SJCRH30 (cell line): ENCODE measurements at places on chromosomes 4 and X. TPM values are rescaled to one million over a fixed set of nuclear protein-coding genes. Genes with fewer than 3 reads are reported as not detected.

Gene TNMD
- total RNA-seq: not detected in 2 replicates

Gene CCDC158
- total RNA-seq: not detected in 2 replicates

Gene EFHC2
- total RNA-seq: 0.04 and 0.18 TPM in 2 replicates

Gene FGD1
- 4.5 and 4.7 TPM in 2 replicates for total RNA-seq

DNA sequence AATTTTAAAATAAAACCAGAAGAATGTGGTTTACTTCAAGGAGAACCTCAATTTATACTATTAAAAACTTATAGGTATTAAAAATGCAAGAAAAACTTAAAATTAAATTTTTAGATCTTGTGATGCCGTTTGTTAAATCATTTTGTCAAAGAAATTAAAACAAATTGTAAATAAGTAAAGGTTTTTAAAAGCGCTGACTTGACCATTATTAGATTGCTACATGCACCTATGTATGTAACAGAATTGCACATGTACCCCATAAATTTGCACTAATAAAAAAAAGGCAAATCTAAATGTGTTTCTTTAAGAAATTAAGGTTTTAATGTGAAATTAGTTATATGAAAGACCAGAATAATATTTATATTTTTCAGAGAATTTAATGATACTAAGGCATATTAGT lies 156.1 kb downstream of the LARP7 start:
- no peaks in the 10 kb centered on the region for H3K36me3 ChIP-seq
- no peaks in the 10 kb centered on the region for H3K27me3 ChIP-seq
- no peak overlapping the region for H3K27ac ChIP-seq
- DNase-seq: no peak

GRCh38 chr4:94504545-94504944 lies 52.8 kb downstream of the PDLIM5 start:
- H3K27ac ChIP-seq: no peak overlapping the region
- H3K36me3 ChIP-seq: no peaks in the 10 kb centered on the region
- DNase-seq: no peak
- H3K4me3 ChIP-seq: no peak overlapping the region
- H3K4me1 ChIP-seq: no peaks in the 10 kb centered on the region

GRCh38 chr4:185339941-185340340 lies 55.8 kb downstream of the LRP2BP start:
- no peak overlapping the region for H3K27ac ChIP-seq
- H3K27me3 ChIP-seq: no peaks in the 10 kb centered on the region
- H3K4me1 ChIP-seq: no peaks in the 10 kb centered on the region
- H3K4me3 ChIP-seq: no peak overlapping the region
- no peak for DNase-seq
- peaks cover 3% of the 10 kb centered on the region; the same call in 1 of the 2 replicates for H3K36me3 ChIP-seq

GRCh38 chrX:1205681-1206611 lies 6.5 kb downstream of the CRLF2 start:
- H3K4me1 ChIP-seq: peaks cover 15% of the 10 kb centered on the region
- H3K36me3 ChIP-seq: no peaks in the 10 kb centered on the region
- H3K4me3 ChIP-seq: peak overlapping the region; percentile 24
- H3K27ac ChIP-seq: no peak overlapping the region
- no peaks in the 10 kb centered on the region for H3K27me3 ChIP-seq

DNA sequence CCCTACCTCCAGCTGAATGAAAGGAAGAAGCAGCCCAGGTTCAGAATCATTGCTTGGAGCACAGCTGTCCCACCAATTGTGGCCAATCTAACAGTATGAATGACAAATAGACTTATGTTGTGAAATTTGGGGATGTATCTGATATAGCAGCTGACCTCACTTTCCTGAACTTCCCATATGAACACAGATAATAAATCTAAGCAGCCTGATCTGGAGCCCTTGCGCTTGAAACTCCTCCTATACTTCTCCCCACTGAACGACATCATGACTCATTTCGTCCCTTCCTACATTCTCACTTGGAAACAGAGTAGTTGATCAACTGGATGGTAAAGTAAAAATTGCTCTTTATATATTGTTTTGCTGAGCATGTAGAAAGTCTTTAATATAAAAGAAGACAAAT lies 24.2 kb upstream of the AMELX start:
- H3K4me1 ChIP-seq: peaks cover 16% of the 10 kb centered on the region
- no peak overlapping the region for H3K4me3 ChIP-seq
- H3K27ac ChIP-seq: no peak overlapping the region
- no peaks in the 10 kb centered on the region for H3K27me3 ChIP-seq
- DNase-seq: no peak
- no peaks in the 10 kb centered on the region for H3K36me3 ChIP-seq

GRCh38 chr4:102625232-102625930 lies 124.2 kb downstream of the NFKB1 start:
- H3K27ac ChIP-seq: no peak overlapping the region
- no peak overlapping the region for H3K4me3 ChIP-seq
- DNase-seq: peak; percentile 49
- H3K4me1 ChIP-seq: peaks cover 7% of the 10 kb centered on the region; the same call in 1 of the 2 replicates
- H3K27me3 ChIP-seq: no peaks in the 10 kb centered on the region
- H3K36me3 ChIP-seq: no peaks in the 10 kb centered on the region

GRCh38 chr4:10124167-10124930 lies 7.8 kb upstream of the WDR1 start:
- no peaks in the 10 kb centered on the region for H3K36me3 ChIP-seq
- H3K4me1 ChIP-seq: peaks cover 14% of the 10 kb centered on the region
- H3K4me3 ChIP-seq: no peak overlapping the region
- peaks cover 7% of the 10 kb centered on the region; the same call in 1 of the 2 replicates for H3K27me3 ChIP-seq
- no peak for DNase-seq
- no peak overlapping the region for H3K27ac ChIP-seq

DNA sequence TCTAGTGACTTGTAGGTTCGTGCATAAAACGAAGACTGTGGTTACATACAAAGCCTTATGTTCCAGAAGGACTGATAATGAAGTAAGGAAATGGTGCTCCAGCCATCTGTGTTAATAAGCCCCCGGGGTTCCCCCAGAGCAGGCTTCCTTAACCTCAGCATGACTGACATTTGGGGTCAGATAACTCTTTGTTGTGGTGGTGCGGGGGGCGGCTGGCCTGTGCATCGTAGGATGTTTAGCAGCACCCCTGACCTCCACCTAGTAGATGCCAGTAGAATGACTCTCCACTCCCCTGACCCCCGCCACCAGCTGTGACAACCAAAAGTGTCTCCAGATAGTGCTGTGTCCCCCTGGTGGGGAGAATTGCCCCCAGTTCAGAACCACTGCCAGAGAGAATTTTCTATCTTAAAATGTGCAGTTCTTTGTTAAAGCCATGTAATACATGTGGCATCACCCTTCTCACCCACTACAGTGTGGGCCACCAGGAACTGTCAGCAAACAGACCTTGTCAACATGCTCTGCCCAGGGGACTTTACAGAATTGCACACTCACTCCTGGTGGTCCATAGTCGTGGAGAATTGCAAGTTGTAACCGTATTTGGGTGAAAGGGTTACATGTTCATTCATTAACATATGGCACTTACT lies 7.5 kb downstream of the SH3KBP1 start:
- H3K27me3 ChIP-seq: no peaks in the 10 kb centered on the region
- H3K27ac ChIP-seq: no peak overlapping the region
- no peak for DNase-seq
- H3K36me3 ChIP-seq: peaks cover 4% of the 10 kb centered on the region

DNA sequence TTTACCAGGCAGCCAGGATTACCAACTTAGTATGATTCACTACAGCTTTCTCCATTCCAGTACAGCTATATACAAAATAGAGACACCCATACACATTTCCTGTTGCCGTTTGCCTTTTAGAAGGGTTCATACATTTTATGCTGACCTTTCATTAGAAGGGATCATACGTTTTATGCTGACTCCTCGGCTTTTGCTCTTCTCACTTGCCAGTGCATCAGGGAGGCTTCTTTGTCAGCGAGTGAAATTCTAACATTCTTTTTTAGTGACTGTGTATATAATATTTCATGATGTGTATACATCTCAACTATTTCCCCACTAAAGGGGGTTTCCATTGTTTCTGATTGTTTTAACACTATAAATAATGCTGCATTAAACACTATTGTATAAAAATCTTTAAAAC lies 552.6 kb downstream of the TRIML1 start:
- no peaks in the 10 kb centered on the region for H3K27me3 ChIP-seq
- no peak overlapping the region for H3K27ac ChIP-seq
- H3K4me1 ChIP-seq: no peaks in the 10 kb centered on the region
- no peak for DNase-seq
- no peaks in the 10 kb centered on the region for H3K36me3 ChIP-seq
- no peak overlapping the region for H3K4me3 ChIP-seq

DNA sequence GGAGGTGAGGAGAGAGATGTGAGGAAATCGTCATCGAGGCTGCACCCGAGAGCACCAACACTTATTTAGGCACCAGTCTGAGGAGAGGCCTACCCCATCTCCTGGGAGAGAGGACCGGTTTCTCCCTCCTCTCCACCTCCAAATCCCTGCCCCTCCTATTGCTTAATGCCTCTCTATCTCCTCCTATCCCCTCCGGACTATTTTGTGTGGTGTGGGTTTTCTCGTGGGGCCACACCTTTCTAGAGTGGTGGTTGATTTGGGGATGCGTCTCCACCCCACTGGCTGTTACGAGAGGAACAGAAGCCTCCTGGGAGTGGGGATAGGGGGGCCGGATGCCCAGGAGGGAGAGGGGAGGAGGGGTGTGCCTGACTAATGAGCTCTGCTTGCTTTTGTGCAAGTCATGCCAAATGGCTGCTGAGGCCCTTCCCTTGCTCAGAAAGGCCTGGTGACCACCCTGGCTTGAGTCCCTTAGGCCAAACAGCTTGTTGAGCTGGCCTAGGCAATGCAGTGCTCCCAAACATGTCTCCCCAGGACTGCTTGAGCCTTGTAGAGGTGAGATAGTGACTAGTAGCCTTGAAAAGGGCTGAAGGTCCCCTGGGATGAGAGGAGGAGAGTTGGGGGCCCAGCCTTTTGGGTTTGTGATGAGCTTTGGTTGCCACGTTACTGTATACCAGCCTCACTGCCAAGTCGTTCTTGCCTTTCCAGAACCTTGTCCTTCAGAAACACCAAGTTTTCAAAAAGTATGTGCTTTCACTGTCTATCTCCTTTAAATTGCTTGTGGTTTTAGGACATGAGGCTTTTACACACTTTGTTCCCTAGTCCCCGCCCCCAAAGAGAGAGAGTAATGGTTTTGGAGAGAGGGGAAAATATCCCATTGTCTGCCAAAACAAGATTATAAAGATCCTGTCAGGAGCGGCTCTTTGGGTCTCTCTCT lies 1.2 kb downstream of the MSN start:
- H3K27ac ChIP-seq: peak overlapping the region; percentile 98
- DNase-seq: peak; percentile 84
- H3K4me1 ChIP-seq: no peaks in the 10 kb centered on the region
- peak overlapping the region; percentile 73 for H3K4me3 ChIP-seq

DNA sequence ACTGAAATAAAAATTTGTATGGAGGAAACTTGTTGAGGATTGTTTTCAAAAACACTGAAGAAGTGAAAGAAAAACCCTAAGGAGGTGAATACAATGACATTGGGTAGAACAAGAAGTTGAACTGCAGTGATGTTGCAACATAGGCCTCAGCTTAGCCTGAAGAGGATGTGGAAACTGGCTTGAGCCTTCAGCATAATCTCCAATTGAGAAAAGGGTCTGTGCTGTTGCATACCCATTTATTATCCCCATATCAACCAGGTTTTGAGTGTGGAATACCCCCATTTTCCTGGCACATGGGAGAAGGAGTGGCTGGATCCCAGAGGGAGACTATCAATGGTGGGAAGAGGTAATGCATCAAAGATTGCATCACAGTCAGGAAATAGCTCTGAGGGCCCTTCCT lies 695.0 kb upstream of the HS3ST1 start:
- no peaks in the 10 kb centered on the region for H3K27me3 ChIP-seq
- H3K4me1 ChIP-seq: no peaks in the 10 kb centered on the region
- H3K36me3 ChIP-seq: no peaks in the 10 kb centered on the region
- DNase-seq: no peak

DNA sequence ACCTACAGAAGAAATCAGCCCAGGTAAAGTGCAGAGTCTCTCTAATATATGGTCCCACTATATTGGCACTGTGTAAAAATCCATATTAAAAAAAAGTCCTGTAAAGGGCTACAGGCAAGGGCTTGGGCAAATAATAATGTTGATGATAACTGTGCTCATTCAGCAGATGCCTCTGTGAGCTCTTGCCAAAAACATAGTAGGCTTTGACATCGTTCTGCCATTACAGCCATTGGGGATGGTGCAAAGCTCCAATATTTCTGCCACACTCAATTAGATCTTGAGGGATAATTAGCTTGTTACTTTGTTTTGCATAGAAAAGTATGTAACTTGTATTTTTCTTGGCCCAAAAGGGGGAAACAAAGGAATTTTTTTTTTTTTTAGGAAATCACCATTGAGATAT lies 645.5 kb upstream of the FAM241A start:
- no peak overlapping the region for H3K4me3 ChIP-seq
- H3K27me3 ChIP-seq: no peaks in the 10 kb centered on the region
- peaks cover 11% of the 10 kb centered on the region for H3K4me1 ChIP-seq
- no peak overlapping the region for H3K27ac ChIP-seq

DNA sequence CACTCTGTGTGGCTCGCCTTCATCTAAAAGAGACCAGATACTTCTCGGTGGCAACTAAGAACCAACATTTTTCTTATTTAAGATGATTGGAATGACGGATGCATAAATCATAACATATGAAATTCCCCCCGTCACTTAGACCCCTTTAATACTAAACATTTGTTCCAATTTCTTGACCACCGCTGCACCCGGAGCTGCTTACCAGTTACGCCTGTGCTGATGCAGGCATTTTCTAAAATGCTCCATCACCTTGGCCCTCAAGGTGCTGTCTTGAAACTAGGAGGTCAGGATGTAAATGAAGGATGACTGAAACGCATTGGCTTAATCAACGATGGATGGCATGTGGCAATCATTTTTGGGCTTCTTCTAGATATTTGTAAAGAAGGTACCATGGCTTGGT lies 130.0 kb downstream of the CPZ start:
- no peak overlapping the region for H3K4me3 ChIP-seq
- peaks cover 56% of the 10 kb centered on the region for H3K27me3 ChIP-seq
- no peaks in the 10 kb centered on the region for H3K4me1 ChIP-seq
- no peak overlapping the region for H3K27ac ChIP-seq
- no peak for DNase-seq

DNA sequence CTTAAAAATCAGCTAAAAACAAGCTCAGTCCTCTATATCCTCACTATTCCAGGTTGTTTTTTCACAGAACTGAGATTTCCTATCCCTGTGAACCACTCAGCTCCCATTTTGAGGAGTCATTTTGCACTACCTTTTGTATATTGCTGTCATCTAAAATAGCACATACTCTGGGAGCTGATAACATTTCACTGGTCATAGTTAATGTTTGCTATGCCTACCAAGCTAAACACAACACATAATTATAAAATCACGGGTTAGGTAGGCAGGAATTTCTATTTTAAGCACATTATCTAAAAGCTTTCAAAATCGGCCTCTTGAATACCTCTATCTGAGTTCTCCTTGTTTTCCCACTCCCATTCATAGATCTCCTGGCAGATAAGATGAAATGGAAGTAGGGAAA lies 882.0 kb upstream of the INTU start:
- no peak overlapping the region for H3K4me3 ChIP-seq
- no peak overlapping the region for H3K27ac ChIP-seq
- no peak for DNase-seq

DNA sequence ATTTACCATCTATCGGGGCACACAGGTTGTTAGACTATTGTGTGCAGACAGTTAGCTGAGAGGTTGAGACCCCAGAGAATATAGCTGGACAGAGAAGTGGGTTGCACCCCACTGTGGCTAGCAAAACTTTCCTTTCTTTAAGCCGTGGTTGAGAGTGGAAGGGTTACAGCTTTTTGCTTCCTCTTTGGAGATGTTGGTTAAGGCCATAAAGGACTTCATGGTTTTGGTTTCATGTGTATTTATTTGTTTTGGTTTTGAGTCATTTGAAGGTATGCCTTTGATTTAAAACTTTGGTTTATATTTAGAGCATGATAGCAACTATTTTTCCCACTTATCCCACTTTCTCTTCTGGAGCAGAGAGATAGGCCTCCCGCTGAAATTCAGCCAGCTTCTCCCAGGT lies 274.3 kb upstream of the IL1RAPL1 start:
- no peak overlapping the region for H3K4me3 ChIP-seq
- H3K36me3 ChIP-seq: no peaks in the 10 kb centered on the region
- DNase-seq: no peak
- no peaks in the 10 kb centered on the region for H3K27me3 ChIP-seq
